Cardiac muscle cell (in vitro differentiated cells and primary cell): ENCODE measurements at places on chromosomes 7 and 10. TPM values are rescaled to one million over a fixed set of nuclear protein-coding genes. Genes with fewer than 3 reads are reported as not detected.

DNA sequence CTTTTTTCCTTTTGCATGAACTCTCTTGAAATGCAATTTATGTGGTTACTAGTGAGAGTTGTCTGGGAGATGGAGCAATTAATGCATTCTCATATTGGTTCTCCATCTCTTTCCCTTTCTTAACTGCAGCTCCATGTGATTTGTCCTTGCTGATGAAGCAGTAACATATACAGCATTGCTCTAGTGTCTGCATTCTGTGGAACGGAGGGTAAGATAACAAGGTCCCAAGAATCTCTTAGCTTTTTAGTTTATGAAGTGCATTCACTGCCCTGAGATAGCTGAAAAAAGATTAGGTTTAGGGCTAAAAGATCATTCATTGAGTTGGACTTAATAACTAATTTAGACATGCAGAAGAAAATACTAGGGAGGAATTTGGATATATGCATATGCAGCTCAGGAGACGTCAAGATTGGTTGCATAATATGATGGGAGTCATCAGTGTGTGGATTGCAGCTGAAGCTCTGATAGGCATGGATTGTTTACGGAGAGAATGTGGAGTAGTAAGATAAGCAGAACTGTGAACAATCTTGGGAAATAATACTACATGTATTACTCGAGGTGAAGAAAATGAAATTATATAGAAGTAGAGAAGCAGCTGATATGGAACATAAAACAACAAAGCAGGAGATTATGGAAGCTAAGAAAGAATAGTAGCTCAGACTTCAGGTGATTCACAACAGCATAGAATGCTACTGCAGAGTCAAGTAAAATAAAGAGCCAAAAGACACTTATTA, 404.7 kb downstream of the ARL4A start:
- DNase-seq = peak; percentile 79

- DNase-seq = no peak
Observed at GRCh38 chr7:105257338-105257737, 131.4 kb downstream of the SRPK2 start.

- no peak for DNase-seq
Observed at GRCh38 chr7:136293272-136293671, 316.1 kb upstream of the MTPN start.

DNA sequence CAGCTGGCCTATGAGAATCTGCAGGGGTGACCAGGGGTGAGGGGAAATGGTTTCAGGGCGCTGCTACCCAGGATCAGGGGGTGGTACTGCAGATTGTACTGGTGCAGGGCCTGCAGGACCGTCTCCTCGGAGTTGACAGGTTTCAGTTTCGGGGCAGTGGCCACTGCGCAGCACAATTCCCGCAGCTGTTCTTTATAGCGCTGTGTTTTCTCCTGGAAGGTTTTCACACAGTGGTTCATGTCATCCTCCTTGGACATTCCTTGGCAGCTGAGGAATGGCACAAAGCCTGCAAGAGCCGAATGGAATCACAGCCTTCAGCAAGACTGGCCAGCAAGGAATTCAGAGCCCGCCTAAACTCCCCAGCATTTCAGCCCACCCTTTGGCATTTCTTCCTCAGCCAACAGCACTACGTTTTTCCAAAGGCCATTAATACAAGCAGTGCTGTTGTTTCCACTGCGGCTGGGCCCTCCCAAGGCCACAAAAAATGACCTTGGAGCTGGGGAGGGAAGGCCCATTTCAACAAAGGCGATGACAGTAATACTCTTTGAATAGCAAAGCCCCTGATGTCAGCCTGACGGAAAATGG, 44.9 kb downstream of the PNLIPRP2 start:
- peak; percentile 16 for DNase-seq

- DNase-seq = no peak
Observed at GRCh38 chr10:130038611-130039109, 72.0 kb downstream of the C10orf143 start.

- no peak for DNase-seq
Observed at GRCh38 chr7:7443806-7444350, 91.8 kb downstream of the COL28A1 start.

DNA sequence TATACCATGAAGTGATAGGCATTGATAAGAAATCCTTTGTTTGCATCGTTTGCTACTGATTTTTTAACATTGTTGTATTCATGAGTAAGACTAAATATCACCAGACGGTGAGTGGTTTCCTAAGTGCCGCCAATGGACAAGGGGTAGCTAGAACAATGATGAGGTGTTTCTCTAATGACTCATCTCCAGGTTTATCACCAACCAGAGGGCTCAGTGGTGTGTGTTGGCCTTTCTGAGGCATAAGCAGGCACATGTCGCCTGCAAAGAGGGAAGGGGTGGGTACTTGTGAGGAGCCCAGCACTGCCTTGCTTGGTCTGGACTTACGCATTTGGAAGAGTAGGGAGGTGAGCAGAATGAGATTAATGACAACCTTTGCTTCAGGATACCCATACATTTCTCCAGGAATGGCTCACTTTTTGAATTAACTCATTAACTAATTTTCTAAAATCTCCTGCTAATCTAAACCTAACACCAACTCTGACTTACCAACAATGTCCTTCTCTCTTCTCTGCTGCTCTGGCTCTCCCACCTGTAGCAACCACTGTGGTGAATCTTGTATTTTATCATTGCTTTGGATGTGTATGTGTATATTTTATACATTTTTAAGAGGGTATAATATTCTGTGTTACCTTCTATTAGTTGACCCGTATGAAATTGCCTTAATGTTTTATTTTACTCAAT, 722.6 kb downstream of the GRID1 start:
- no peak for DNase-seq

DNA sequence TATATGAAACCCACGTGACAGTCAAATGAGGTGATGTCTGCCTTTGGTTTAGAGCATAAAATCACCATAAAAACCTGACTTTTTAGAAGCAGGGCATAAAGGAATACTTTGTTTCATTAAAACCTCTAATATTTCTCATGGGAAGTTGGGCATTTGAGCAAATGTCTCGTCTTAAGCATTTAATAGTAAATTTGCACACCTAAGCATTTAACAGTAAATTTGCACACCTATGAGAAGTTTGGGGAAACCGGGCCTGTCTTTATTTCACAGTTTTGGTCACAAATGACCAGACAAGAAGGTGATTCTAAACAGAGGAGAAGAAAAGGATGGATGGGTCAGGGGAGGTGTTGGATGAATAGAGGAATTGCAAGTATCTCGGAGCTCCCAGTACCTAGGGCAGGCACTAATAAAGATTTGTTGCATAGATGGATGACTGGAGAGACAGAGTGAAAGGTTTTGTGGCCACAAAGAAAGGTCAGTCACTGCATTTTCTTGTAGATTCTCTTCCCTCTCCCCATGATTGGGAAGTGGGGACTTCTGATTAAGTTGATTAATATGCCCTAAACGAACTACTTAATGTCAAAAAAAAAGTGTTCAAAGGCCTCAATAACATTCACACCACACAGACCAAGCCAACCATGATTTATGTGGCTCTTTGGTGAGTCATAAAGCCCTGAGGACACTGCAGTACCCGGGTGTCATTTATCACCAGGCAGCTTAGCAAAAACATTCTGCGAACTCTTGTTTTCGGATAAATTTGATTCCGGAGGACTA, 158.2 kb downstream of the SPAG6 start:
- no peak for DNase-seq

DNA sequence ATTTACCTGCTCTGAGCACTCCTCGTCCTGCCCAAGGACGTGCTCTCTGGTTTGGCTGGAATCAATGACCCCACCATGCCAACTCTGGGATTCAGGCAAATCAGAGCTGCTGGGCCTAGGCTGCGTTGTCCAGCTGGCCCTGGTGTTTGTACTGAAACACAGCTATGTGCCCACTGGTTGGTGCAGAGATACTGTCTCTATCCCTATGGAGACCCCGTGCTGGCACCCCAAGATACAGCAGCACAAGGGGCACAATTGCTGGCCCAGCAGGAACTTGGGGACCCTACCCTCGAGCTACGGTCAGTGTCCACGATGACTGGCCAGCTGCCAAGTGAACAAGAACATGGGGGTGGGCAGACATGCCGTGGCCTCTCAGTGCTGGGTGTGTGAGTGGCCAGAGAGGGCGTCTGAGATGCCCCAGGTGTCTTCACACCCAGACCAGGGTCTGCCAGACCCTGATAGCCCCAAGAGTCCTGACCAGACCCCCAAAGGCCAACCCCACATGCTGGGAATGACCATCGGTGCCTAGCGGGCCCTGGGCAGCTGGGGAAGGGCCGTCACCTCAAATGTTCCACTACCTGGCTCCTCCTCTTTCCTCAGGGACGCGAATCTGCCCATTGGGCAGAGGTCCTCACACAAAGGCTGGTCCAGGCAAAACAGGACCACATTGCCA, 79.3 kb upstream of the ZNF479 start:
- no peak for DNase-seq

- no peak for DNase-seq
Observed at GRCh38 chr10:70320751-70321150, 36.9 kb upstream of the NPFFR1 start.

DNA sequence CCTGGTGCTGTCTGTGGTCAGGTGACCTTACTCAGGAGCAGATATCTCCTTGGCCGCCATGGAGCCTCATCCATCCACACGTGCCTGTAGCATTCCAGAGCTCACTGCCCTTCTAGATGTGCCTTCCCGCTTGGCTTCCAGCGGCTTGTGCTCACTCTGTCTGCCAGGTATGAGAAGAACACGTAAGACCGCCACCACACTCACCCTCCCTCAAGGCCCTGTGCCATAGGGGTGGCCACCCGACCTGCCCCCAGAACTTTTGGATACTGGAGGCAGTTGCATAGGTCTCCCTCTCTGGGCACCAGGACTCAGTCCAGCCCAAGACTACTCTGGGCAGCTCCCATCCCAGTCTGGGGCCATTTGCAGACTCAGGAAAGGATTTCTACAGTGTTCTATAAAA, 4.1 kb downstream of the MARVELD1 start:
- no peak for DNase-seq

DNA sequence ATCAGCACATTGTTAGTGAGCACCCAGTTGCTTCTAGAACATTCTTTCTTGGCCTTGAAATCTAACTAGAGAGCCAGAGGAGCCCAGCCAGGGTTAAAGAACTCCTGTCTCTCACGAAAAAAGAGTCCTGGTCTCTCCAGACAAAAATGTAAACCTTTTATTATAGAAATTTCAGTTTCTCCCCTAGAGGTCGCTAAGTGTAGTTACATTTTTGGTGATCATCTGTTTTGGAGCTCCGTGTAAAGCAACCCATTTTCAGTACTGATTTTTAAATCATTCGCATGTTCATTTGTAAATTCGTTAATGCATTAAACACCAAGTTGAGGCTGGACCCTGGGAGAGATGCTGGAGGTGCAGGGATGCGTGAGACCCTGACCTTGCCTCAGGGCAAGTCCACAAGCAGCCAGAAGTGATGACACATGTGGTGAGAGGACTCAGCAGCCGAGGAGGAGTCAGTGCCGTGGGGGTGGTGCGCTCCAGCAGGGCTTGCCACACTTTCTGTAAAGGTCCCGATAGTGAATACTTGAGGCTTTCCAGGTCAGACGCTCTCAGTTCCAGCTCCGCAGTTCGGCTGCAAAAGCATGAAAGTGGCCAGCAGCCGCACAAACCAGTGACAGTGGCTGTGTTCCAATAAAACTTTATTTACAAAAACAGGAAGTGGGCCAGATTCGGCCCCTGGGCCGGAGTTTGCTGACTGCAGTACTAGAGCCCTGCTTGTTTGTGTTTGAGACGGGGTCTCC, 578.6 kb upstream of the FOXK1 start:
- no peak for DNase-seq

VSIR gene
- 1.3 and 1.7 TPM in 2 replicates for total RNA-seq

SHTN1 gene
- 2.1 and 2.9 TPM in 2 replicates for total RNA-seq

URGCP gene
- 30.9 and 40.2 TPM in 2 replicates for total RNA-seq

SLC16A9 gene
- 2.1 and 3.0 TPM in 2 replicates for total RNA-seq

GSDME gene
- 6.6 and 7.1 TPM in 2 replicates for total RNA-seq

SUN1 gene
- 172 and 188 TPM in 2 replicates for total RNA-seq

KLF14 gene
- not detected in 2 replicates for total RNA-seq

OGA gene
- 51.8 and 98.1 TPM in 2 replicates for total RNA-seq

OPN1SW gene
- not detected in 2 replicates for total RNA-seq

ANKRD1 gene
- total RNA-seq = 32.7 and 39.1 TPM in 2 replicates

MUC3A gene
- not detected in 2 replicates for total RNA-seq

LRRC17 gene
- total RNA-seq = 5.7 and 9.7 TPM in 2 replicates
